T-cell (primary cell): ENCODE measurements at places on chromosomes 11 and 22.

DNA sequence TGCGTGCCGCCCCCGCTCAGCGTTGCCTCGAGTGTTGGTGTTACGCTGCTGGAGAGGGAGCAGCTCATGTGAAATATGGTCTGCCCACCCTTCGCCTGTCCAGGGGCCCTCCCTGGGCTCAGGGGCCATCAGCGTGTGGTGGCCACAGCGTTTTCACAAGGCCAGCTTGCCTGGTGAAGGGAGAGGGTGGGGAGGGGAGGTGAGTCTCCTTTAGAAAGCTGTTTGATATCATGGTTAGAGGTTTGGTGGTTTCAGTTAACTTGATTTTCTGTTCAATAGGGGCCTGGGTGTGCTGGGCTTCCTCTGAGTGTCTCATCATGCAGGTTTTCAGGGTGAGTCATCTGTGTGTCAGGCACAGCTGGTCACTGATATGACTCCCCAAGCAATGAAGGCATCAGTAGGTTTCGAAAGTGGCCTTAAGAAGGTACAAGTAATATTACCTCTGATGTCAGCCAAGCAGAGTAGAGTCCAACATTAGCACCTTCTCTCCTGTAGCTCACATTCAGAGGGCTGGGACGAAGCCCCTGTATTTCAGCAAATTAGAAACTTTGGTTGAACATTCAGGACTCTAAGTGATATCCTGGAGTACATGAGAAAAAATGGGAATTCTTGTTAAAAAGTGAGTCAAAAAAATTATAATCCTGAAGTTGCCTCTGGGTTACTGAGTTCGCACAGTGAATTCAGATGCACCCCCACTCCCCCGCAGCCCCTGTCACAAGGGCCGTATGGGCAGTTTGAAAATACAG lies 172.5 kb downstream of the TBC1D22A start:
- H3K27ac ChIP-seq, result no peak overlapping the region
- no peaks in the 10 kb centered on the region for H3K27me3 ChIP-seq
- H3K36me3 ChIP-seq, result peaks cover 14% of the 10 kb centered on the region

DNA sequence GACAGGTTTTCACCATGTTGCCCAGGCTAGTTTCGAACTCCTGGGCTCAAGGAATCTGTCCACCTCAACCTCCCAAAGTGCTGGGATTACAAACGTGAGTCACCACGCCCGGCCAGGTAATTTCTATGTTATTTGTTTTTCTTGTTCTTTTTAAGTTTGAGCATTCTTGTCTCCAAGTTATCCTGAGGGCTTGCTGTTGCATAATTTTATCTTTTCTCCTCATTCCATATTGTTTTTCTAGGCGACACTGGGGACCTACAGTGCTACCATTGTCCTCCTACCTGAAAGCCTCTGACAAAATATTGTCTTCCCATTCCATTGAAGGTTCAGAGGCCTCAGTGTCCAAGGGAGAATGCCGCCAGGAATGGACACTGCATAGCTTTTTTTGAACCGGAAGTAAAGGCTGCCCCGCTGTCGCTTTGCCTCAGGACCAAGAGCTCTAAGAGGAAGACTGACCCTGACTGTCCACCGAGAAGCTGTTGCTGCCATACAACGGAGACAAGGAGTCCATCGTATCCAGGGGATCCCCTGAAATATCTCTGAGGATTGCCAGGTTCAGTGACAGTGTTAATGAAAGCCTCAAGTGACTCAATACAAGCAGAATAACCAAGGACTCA lies 9.7 kb downstream of the AP5B1 start:
- H3K27ac ChIP-seq, result no peak overlapping the region
- no peak for DNase-seq
- no peaks in the 10 kb centered on the region for H3K4me1 ChIP-seq
- no peak overlapping the region for H3K4me3 ChIP-seq
- peaks cover 4% of the 10 kb centered on the region for H3K36me3 ChIP-seq

DNA sequence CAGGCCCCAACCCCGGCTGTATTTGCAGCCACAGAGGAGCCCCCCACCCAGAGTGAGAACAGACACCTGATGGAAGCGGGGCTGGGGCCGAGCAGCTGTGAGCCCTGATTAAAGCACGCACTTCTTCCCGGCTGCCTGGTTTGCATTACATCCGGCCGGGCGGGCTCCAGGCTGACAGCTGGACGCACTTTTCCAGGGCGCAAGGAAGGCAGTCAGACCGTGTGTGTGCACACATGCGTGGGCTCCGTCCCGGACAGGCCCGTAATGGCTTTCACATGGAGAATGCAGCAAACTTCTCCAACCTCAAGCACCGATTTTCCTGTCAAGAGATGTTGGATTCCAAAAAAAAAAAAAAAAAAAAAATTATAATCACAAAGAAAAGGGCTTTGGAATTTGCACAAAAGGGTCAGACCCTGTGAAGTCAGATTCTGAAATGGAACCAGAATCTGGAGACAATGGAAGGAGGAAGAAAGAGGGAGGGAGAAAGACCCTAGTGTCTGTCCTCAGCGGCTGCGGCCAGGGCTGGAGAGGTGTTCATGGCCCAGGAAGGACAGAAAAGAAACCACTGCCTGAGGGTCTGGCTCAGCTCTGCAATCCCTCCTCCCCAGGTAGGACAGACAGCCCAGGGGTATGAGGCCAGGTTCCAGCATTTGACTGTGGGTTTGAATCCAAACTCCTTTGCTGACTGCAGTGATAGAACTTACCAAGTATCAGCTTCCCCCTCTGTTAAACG lies 365.5 kb downstream of the MN1 start:
- H3K36me3 ChIP-seq, result no peaks in the 10 kb centered on the region
- no peak overlapping the region for H3K27ac ChIP-seq
- no peaks in the 10 kb centered on the region for H3K27me3 ChIP-seq
- no peak for DNase-seq
- H3K4me1 ChIP-seq, result no peaks in the 10 kb centered on the region
- H3K4me3 ChIP-seq, result no peak overlapping the region

DNA sequence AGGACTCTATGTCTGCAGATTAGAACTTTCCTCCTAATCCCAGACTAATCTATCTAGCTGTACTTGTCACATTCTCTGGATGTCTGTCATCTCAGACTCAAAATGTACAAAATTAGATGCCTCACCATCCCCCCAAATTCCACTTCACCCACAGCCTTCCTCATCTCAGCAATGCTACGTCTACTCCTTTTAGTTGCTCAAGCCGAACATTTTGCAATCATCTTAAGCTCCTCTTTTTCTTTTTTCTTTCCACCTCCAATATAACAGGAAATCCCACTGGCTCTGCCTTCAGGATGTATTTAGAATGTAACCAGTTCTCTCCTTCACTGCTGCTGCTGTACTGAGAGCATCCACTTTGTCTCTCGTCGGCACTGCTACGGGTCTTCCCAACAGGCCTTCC lies 1091.8 kb downstream of the TBC1D22A start:
- H3K4me3 ChIP-seq, result no peak overlapping the region
- peaks cover 7% of the 10 kb centered on the region for H3K27me3 ChIP-seq
- H3K27ac ChIP-seq, result no peak overlapping the region
- H3K4me1 ChIP-seq, result no peaks in the 10 kb centered on the region
- DNase-seq, result no peak

- H3K36me3 ChIP-seq, result no peaks in the 10 kb centered on the region
- no peak for DNase-seq
- H3K4me3 ChIP-seq, result no peak overlapping the region
- H3K27me3 ChIP-seq, result peaks cover 2% of the 10 kb centered on the region
- no peaks in the 10 kb centered on the region for H3K4me1 ChIP-seq
Observed at GRCh38 chr11:77425346-77425745, 48.5 kb downstream of the PAK1 start.

- H3K36me3 ChIP-seq, result no peaks in the 10 kb centered on the region
- no peak overlapping the region for H3K27ac ChIP-seq
- no peaks in the 10 kb centered on the region for H3K4me1 ChIP-seq
- peak; percentile 60 for DNase-seq
- H3K27me3 ChIP-seq, result peaks cover 14% of the 10 kb centered on the region
- no peak overlapping the region for H3K4me3 ChIP-seq
Observed at GRCh38 chr11:34624069-34624468, 3.2 kb downstream of the EHF start.

- no peak for DNase-seq
- no peaks in the 10 kb centered on the region for H3K36me3 ChIP-seq
- no peaks in the 10 kb centered on the region for H3K27me3 ChIP-seq
- no peaks in the 10 kb centered on the region for H3K4me1 ChIP-seq
- H3K27ac ChIP-seq, result no peak overlapping the region
Observed at GRCh38 chr11:120551191-120551590, 39.6 kb downstream of the GRIK4 start.

DNA sequence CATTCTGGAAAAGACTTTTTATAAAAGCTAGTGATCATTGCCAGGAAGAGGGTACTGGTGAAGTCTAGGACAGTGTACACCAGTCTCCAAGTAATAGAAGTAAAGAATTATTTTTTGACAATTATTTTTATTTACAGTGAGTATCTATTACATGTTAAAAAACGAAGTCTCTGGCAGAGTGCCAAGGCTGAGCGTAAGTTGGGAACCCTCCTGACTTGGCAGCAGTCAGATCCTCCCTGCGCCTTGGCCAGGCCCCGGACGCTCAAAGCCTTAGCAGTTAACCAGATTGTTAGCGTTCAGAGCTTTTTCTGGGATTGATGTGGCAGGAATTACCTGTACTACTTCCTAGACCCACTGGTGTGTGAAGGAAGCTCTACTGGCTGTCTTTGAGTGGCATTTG lies 38.1 kb upstream of the CTTN start:
- no peaks in the 10 kb centered on the region for H3K4me1 ChIP-seq
- H3K4me3 ChIP-seq, result no peak overlapping the region
- no peaks in the 10 kb centered on the region for H3K27me3 ChIP-seq
- DNase-seq, result no peak
- peaks cover 63% of the 10 kb centered on the region for H3K36me3 ChIP-seq

DNA sequence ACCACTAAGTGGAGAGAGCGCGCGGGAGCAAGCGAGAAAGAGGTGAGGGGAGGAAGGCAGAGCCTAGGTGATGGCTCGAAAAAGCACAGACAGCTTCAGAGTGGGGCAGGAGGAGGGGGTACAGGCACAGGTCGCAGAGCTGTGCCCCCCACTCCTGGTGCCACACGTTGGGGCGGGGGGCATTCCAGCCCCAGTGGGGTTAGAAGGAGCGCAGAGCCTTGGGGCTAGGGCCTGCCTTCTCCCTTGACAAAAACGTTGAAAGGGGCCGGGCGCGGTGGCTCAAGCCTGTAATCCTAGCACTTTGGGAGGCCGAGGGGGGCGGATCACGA lies 41.6 kb upstream of the ISX start:
- no peaks in the 10 kb centered on the region for H3K4me1 ChIP-seq
- no peak for DNase-seq
- H3K4me3 ChIP-seq, result no peak overlapping the region
- no peak overlapping the region for H3K27ac ChIP-seq

DNA sequence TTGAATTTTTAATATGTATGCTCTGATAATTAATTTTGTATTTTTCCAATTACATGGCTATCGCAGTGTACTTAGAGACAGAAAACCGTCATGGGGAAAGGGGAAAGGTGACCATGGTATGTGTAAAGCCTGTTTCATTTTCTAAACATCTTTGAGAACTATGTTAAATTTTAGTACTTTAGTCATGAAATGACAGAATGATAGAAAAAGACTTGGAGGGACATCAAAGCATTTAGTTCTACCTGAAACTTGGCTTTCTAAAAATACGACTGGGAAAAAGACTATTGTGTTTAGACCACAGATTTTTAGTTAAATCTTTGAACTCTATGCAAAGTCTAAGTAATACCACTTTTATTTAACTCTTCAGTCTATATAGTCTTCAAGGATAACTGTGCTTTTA lies 54.1 kb downstream of the MAML2 start:
- no peaks in the 10 kb centered on the region for H3K36me3 ChIP-seq
- DNase-seq, result no peak
- no peak overlapping the region for H3K27ac ChIP-seq
- H3K27me3 ChIP-seq, result no peaks in the 10 kb centered on the region
- peaks cover 3% of the 10 kb centered on the region for H3K4me1 ChIP-seq
- no peak overlapping the region for H3K4me3 ChIP-seq

DNA sequence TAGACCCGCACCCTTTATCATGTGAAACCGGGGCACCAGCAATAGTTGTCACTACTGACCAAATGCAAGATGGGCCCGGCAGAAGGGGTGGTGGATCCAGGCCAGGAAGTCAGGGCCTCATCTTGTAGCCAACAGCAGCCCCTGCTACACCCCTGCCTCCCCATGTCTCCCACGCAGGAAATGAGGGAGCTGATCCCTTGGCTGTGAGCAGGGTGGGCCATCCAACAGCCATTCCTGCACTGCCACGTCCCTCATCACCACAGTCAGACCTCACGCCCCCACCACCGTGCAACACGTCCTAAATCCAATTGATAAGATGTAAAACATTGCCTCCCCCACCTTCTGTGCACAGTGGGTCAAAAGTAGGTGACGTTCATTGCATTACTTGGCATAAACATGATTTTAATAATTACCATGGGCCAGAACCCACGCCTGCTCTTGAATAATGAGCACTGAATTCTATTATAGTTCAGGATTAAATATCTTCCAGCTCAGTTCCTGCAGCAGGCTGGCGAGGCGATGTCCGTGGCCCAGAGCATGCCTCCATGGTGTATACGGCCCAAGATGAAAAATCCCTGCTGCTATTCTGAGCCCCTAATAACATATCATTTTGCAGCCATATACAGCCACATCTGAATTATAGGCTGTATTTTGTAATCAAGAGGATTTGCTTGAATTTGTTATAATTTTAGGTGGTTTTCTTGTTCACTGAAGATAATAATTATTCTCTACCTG lies 1373.8 kb downstream of the BRD1 start:
- no peak overlapping the region for H3K27ac ChIP-seq
- H3K36me3 ChIP-seq, result no peaks in the 10 kb centered on the region
- peaks cover 43% of the 10 kb centered on the region for H3K27me3 ChIP-seq
- H3K4me3 ChIP-seq, result no peak overlapping the region
- no peaks in the 10 kb centered on the region for H3K4me1 ChIP-seq

- H3K4me3 ChIP-seq, result no peak overlapping the region
- DNase-seq, result peak; percentile 18
- H3K27ac ChIP-seq, result no peak overlapping the region
- H3K4me1 ChIP-seq, result no peaks in the 10 kb centered on the region
Observed at GRCh38 chr11:69801513-69802335, 17.5 kb downstream of the FGF3 start.

- no peak overlapping the region for H3K4me3 ChIP-seq
- H3K4me1 ChIP-seq, result peaks cover 34% of the 10 kb centered on the region
- H3K36me3 ChIP-seq, result no peaks in the 10 kb centered on the region
- no peaks in the 10 kb centered on the region for H3K27me3 ChIP-seq
- H3K27ac ChIP-seq, result no peak overlapping the region
Observed at GRCh38 chr11:271319-271715, 6.9 kb upstream of the NLRP6 start.

GRCh38 chr11:108302121-108302785 lies 79.4 kb downstream of the ATM start:
- peaks cover 5% of the 10 kb centered on the region for H3K36me3 ChIP-seq
- H3K27me3 ChIP-seq, result no peaks in the 10 kb centered on the region
- no peak overlapping the region for H3K4me3 ChIP-seq
- no peak overlapping the region for H3K27ac ChIP-seq

GRCh38 chr11:13278609-13279486 lies 1.3 kb downstream of the BMAL1 start:
- H3K27ac ChIP-seq, result no peak overlapping the region
- peaks cover 47% of the 10 kb centered on the region for H3K4me1 ChIP-seq
- DNase-seq, result no peak
- peaks cover 5% of the 10 kb centered on the region for H3K36me3 ChIP-seq
- peak overlapping the region; percentile 98 for H3K4me3 ChIP-seq

GRCh38 chr11:65576867-65577755 lies 1.3 kb downstream of the EHBP1L1 start:
- peak overlapping the region; percentile 78 for H3K4me3 ChIP-seq
- DNase-seq, result no peak
- H3K4me1 ChIP-seq, result peaks cover 17% of the 10 kb centered on the region
- H3K27ac ChIP-seq, result peak overlapping the region; percentile 43
- H3K27me3 ChIP-seq, result no peaks in the 10 kb centered on the region
- H3K36me3 ChIP-seq, result peaks cover 10% of the 10 kb centered on the region
